ENCODE measurements at places on chromosomes 1 and 21.

DNA sequence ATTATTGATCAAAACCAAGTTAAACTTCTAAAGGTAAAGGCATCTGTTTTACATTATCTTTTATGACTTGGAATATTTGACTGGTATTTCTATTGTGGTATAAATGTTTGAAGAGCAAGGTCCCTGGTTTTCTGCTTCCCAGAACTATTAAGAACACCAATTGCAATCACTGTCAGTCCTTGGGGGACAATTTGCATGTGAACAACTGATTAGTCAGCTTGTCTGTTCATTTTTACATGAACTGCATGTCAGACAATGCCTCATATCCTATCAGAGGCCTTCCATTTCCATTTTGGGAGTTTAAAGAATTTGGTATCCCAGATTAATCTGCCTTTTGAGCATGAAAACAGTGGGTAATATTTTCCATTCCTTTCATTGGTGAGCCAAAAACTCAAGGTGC, 654.9 kb upstream of the USP24 start:
- no peak for DNase-seq

- no peak for DNase-seq
These were observed 17.1 kb upstream of the AGO4 start for GRCh38 chr1:35790670-35791069.

DNA sequence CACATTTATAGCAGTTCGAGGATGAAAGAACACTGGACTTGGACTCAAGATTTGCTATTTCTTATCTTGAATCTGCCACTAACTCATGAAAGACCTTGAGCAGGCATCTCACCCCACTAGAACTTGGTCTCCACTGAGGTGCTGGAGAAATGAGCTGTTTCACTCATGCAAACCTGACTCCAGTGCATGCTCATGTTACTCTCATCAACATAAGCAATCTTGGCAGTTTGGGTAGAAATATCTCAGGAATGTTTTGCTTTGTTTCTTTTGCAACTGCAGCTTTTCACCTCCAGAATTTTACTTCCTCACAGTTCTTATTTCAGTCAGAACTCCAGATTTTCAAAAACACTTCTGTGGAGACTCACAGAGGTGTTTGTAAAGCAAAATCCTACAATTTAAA, 46.2 kb upstream of the DAB1 start:
- DNase-seq = no peak

DNA sequence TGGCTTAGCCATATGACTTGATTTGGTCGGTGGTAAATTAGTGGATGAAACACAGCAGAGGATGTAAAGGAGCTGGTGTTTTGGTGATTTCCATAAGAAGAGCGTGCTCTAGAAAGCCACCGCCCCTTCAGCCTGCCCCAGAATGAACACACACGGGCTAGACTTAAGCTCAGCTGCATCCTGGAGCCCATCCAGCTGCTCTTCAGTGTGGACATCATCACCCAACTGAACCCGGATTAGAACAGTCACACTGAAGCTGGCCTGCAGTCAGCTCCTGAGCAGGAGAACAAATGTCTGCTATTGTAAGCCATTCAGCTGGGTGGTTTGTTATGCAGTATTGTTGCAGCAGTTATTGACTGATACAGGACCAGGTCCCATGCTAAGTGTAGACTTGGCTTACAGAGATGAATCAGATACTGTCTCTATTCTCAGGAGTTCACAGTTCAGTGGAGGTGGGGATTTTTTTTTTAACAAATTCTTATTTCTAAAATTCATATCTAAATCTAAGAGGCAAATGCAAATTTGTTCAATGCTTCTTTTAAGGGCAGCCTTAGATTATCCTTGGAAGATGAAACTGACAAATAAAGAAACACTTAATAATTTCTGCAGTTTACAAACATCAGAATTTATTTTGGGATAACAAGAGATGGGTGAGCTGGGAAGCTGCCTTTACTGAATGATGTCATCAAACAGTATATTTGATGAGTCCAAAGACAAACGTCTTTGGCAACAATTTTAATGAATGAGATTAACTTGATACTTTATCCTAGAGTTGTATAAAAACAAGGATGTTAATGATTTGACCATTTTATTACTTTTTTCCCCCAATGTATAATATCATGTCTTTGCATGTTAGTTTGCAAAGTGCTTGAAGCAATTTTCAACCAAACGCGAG, 251.2 kb downstream of the TRABD2B start:
- DNase-seq = no peak

DNA sequence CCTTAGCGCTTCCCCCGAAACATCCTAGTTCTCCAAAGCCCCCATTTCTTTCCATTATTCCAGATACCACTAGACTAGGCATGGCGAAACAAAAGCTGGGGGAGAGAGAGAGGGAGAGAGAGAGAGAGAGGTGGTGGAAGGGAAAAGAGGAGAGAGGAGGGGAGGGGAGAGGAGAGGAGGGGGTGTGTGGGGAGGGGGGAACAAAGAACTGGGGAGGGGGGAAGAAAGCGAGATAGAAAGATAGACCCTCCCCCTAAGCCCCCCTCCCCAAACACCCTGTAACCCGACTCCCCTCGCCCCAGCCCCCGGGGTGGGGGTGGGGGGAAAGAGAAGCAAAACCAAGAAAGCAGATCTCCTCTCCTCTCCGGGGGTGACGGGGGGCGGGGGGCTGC, 352 bp downstream of the MEX3A start:
- no peak for DNase-seq

DNA sequence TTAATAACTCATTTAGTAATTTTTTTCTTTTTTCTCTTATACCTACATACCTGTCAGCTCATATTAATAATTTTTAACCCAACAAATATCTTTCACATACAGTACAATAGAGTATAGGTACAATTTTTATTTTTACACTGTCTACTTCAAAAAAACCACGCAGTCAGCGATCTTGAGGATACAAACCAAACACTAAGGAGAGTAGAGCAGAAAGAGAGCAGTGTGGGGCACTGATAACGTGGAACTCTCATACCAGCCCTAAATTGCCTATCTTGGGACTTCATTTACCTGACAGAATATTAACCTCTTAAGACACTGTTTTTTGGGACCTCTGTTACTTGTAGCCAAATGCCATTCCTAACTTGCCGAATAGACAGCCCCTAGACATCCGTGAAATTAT, 5.5 kb downstream of the TRMT1L start:
- DNase-seq = no peak

DNA sequence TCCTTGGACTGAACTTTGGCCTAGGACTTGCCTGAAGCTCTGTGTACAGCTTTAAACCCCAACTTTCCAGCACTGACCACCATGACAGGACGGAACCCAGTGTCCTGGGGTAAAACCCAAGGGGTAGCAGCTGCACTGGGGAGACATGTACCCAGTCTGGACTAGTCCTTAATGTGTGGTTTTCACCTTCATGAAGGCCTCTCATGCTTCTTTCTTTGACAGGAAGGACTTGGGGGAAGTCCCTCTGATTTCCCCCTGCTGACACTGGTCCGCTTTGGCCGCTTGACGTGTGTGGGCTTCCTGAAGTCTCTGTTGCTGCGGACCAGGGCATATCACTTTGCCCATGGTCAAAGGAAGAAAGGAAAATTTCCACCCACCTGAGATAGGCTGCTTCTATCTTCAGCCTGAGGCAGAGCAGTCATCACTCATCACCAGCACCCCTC, 66.3 kb upstream of the PRDX6 start:
- no peak for DNase-seq

DNA sequence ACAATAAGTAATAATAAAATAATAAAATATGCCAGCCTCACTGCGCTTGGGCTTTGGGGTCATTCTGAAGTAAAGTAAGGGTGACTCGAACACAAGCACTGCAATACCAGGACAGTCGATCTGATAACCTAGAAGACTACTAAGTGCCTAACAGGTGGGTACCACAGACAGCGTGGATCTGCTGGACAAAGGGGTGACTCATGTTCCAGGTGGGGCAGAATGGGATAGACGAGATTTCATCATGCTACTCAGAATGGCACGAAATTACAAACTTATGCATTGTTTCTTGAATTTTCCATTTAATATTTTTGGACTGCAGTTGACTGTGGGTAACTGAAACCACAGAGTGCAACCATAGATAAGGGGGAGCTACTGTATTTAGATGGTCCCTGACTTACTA, 221.1 kb upstream of the GREM2 start:
- DNase-seq = no peak

DNA sequence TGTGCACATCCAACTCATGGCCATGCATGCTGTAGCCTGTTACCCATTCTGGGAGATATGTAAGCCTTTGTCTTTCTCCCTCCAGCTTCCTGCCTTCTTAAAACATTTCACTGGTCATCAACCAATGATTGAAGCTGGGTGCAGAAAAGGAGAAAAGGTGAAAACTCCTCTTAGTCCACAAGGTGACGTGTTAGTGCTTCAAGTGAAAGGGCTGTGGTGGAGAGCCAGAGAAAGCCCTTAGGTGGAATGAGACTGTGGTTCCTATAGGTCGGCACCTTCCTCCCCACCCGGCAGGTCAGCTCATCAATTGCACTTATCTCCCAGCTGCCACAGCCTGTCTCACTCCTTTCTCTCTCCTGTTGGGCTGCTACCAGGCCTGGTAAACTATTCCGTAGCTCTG, 30.4 kb downstream of the ERG start:
- DNase-seq = no peak

DNA sequence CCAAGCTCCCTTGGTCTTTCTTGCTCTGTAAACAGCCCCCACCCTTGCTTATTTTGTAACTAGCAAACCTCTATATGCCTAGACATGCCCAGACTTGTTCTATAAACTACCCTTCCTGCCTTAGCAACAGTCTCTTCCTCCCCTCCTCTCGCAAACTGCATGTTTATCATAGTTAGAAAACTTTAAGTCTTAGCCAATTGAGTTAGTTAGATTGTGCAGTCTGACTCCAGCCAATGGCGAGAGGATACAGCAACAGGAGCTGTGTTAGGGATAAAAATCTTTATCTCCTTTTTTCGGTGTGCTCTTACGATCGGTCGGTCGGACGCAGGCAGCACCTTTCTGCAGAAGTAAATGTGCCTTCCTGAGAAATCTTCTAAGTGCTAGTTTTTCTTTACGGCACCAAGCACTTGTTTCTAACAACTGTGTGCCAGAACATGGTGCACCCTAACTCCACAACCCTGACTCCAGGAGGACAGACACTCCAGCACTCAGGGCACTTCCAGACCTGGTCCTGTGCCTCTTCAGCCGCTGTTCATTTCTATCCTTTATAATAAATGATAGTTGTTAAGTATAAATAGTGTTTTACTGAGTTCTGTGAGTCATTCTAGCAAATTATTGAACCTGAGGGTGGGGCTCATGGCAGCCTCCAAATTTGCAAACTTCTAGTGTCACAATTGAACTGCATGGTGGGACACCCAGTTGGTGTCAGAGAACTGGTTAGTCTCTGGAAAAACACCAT, 25.7 kb upstream of the GNG4 start:
- DNase-seq = no peak

GRCh38 chr1:14855268-14855667, 256.8 kb downstream of the KAZN start:
- DNase-seq = no peak

Measured in stimulated activated CD4-positive, alpha-beta T cell treated with anti-CD3 and anti-CD28 coated beads, Interleukin-1b, Interleukin-23, amount 100 ng/mL, for 1 hour (primary cell).